ENCODE measurements at places on chromosomes 2 and 18. TPM values are rescaled to one million over a fixed set of nuclear protein-coding genes. Genes with fewer than 3 reads are reported as not detected.

DNA sequence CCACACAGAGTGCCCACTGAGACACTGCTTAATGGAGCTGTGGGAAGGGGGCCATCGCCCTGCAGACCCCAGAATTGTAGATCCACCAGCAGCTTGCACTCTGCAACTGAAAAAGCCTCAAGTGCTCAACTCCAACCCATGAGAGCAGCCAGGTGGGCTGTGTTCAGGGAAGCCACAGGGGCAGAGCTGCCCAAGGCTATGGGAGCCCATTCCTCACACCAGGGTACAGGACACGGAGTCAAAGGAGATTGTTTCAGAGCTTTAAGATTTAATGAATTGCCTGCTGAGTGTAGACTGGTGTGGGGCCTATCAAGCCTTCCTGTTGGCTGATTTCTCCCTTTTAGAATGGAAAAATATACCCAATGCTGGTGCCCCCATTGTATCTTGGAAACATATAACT lies 17.2 kb downstream of the TPO start:
- no peak for DNase-seq

DNA sequence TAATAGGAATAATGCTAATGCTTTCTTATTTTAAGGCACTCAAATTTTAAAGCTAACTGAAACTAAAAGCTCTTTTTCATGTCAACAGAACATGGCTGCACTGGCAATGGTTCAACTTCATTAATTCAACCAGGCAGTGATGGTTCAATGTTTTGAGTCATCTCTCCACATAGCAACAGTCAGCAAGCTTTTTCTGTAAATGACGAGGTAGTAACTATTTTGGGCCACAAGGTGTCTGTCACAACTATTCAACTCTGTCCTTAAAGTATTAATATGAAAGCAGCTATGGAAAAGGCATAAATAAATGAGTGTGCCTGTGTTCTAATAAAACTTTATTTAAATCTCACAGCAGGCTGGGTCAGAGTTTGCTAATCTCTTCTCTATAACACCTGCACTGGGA lies 1425.6 kb upstream of the PIK3C3 start:
- peak; percentile 55 for DNase-seq

DNA sequence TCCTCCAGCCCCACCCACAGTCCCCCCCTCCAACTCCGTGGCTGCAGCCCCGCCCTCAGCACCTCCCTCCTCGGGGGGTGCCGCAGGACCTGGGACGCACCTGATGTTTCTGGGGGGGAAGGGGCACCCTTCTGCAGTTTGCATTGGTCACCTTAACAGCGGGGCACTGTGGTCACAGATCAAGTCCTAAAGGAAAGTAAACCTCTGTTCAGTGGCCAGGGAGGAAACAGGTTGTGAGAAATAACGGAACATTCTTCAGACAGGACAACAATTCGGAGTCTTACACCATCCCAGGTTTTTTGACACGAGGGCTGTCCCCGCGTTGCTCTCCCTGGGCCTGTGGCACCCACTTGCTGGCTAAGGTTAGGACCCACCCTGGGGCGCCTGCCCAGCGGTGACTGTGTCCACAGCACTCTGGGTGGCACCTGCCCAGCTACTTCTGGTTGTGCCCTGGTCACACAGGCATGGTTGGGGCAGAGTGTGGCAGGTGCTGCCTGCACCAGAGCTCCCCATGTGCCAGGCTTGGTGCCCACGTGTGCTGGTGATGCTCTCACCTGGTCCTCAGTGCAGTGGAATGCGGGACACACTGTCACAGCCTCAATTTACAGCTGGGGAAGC lies 93.5 kb upstream of the OTOS start:
- DNase-seq: no peak

DNA sequence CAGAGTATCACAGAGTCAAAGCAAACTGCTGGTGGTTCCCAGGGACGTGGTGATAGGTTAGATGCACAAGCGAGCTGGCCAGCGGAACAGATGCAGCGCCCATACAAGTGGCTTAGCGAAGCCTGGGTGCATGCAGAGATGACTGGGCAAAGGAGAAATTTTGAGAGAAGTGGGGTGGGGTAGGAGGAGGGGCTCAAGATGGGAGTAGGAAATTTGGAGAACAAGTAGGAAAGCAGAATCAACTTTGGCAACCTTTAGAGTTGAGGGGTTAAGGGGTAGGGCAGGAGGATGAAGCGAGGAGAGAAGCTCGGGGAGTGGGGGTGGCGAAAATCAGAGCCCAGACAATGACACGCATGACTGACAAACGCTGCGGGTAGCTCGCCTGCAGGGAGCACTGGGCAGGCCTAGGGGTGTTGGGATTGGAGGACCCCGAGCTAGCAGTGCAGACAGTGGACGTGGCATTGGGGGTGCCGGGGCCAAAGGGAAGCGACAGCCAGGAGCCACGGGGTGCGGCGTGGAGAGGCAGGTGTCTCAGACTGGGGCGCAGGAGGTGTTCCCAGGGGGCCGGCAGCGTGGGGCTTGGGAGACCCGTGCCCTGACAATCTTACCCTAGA lies 431 bp downstream of the FAM98A start:
- peak; percentile 38 for DNase-seq

GRCh38 chr2:233438573-233439147 lies 84.4 kb downstream of the DGKD start:
- DNase-seq: no peak

- DNase-seq: peak; percentile 81
These were observed 27.9 kb downstream of the IL37 start for GRCh38 chr2:112938904-112939303.

DNA sequence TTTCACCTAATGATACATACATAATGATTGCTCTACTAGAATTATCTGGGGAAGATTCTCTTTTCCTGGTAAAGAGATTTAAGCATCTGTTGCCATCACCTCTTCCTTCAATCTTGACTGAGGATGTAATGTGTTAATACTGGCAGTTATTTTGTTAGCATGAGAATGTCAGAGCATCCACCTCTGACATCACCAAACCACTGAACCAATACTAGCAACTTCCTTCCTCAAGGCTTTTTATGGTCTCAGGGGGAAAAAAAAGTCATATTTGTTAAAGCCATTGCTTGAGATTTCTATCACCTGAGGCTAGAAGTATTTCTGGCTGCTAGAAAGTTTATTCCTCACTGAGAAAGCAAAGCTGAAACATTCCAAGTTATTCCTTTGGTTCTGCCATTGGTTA lies 48.5 kb downstream of the DSEL start:
- DNase-seq: no peak

DNA sequence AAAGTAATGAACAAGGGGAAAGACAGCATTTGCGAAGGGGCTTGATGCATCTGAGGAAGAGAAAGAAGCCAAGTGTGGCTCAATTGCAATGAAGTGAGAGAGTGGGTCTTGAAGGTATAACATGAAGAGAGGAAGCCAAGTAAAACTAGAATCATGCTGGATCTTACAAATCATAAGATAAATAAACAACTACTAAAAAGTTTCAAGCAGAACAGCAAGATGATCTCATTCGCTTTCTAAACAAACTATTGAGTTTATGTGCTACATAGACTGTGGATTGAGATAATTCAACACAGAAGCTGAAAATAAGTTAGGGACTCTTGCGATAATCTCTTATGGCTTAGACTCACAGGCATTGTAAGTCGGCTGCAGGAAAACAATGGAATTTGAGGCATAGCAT lies 1310.5 kb upstream of the NRXN1 start:
- no peak for DNase-seq

GRCh38 chr2:150043172-150043500 lies 444.3 kb downstream of the RND3 start:
- DNase-seq: no peak

DNA sequence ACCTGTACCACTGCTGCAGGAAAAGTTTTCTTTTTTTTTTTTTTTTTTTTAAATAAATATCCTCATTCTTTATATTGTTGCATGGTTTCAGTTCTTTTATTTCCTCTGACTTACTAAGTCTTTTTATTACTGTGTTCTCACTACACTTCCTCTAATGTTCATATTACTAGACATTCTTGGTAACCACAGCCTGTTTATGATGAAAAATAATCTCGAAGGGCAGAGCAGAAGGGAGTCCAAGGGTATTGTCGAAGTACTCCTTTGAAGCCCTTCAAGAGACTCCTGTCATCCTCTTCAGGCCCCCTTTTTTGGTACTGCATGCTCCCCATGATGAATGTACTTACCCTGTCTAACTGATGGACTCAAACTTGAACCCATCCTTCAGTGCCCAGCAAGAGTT lies 61.2 kb downstream of the RND3 start:
- no peak for DNase-seq

- DNase-seq: no peak
These were observed 177.6 kb downstream of the LAMA1 start for GRCh38 chr18:6939972-6940371.

DNA sequence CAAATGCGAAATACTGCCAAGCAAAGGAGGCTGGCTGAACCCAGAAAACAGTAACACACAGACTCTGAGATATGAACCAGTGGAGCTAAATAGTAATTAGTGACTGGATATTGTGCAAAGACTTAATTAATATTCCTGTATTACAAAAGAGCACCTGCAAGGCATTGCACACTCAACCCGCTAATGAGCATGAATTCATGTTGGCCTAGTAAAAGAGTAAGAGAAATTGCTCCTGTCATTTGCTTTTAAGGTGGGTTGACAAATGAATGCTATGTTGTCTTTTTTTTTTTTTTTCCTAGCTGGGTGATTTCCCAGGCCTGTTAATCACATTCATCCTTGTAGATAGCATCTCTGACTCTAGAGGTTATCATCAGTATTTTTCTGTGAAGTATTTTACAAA lies 87.0 kb upstream of the CERS6 start:
- DNase-seq: no peak

GRCh38 chr2:21401022-21401698 lies 277.4 kb downstream of the TDRD15 start:
- no peak for DNase-seq

DNA sequence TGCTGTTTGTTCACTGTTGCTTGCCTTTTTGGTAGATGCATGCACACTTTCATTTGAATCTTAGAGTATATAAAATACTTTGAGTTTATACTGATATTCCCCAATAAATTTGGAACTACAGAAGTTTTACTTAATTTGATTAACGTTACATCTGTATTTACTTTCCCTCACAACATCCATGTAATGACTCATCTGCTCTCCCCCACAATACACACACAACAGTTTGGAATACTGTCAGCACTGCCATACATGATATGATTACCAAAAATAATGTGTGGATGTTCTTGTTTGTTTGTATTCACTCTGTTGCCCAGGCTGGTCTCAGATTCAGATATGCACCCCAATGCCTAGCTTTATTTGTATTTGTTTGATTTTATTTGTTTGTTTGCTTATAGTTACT lies 144.2 kb downstream of the WDR7 start:
- peak; percentile 2 for DNase-seq

DNA sequence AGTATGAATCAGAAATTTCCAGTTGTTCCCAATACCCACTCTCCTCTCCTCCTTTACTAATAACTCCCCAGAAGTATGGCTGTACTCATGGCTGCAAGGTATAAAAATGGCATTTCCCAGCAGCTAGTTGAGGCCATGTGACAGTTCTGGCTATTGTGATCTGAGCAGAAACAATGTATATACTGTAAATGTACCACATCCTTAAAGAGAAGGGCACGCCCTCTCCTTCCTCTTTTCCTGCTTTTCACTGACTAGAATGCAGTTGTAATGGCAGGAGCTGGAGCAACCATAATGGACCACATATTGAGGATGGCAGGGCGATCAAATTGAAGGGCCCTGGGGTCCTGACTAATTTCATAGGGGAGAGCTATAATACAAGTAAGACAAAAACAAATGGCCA lies 211.2 kb downstream of the TNS1 start:
- DNase-seq: no peak

DNA sequence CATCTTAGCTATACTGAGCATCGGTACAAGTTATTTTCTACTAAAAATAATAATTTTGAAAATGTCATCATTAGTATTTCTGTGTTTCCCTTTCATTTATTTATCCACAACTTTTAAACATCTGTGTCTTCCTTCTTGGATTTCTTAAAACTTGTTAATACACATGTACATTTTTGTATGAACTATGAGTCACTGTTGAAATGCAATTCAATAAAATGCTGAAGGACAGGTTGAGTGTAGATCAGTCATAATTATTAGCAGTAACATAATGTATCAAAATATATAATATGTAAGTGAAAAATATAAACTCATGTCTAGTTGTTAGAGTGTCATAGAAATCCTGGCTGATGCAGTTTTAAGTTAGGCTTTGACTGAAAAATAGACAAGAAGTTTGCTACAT lies 115.9 kb downstream of the MEIS1 start:
- DNase-seq: peak; percentile 87

DNA sequence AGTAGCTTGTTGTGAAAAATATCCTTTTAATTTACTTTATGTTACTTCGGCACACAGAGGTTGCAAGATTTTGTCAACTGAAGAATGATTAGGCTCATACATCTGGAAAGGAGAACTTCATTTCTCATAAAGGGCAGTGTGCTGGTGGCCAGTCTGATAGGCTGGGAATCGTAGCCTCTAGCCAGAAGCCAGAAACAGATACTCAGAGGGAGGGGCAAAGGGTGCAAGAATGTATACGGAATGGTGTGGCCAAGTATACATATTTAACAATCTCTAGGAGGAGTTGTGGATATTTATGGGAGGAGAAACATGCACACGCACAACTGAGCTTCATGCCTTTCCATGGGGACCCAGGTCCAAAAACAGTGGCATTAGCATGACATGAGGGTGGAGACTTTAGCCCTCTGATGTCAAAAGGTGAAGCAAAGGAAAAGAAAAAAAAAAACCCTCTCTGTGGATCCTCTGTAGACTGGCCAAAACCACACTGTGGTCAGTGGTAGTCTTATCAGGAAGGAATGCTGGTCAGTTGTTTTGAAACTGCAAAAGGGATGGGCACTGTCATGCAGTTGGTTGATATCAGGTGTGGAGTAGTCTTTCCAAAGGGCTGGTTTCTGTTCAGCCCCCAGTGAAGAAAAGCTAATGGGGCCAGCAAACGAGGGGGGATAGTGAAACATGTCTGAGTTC lies 34.9 kb upstream of the APCDD1 start:
- no peak for DNase-seq

DNA sequence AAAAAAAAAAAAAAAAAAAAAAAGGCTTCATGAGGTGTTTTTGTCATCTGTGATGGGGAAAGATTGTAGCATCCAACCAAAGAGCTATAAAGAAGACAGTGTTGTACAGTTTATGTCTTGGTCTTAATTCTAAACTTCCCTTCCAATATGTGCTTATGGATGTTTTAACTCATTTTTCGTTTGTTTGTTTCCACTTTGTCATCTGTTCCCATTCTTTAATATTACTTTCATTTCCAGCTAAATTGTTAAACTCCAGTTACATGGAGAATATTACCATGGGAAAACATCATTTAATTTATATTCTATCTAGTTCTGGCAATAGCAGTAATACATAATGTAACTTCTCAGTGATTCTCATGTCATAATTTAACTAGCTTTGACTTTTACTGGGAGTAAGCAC lies 344.1 kb upstream of the NRP2 start:
- DNase-seq: no peak

GRCh38 chr2:229071292-229071976 lies 199.7 kb downstream of the PID1 start:
- no peak for DNase-seq

- DNase-seq: peak; percentile 22
These were observed at the start of gene CYBRD1 for GRCh38 chr2:171522052-171522787. CYBRD1 (plus strand) TSS chr2:171522474; CDS start chr2:171522546, 72 bp downstream.

The ANKRD29 gene
- 15.0 TPM for total RNA-seq

The CCDC74A gene
- total RNA-seq: 3.2 TPM

The IL36G gene
- total RNA-seq: not detected

The ERICH2 gene
- 4.7 TPM for total RNA-seq

The LYG2 gene
- total RNA-seq: not detected

The TMEM200C gene
- total RNA-seq: under 0.01 TPM

The PPP1R7 gene
- 32.4 TPM for total RNA-seq

All from bronchial epithelial cell (primary cell).